ENCODE measurements at places on chromosomes 5 and 9. TPM values are rescaled to one million over a fixed set of nuclear protein-coding genes. Genes with fewer than 3 reads are reported as not detected.

DMRT3 gene
- total RNA-seq = not detected

RICTOR gene
- total RNA-seq = 71.2 TPM

SMIM33 gene
- total RNA-seq = under 0.01 TPM

SRD5A1 gene
- 10.2 TPM for total RNA-seq

KCNN2 gene
- total RNA-seq = 2.4 TPM

FOXD4L3 gene
- under 0.01 TPM for total RNA-seq

SPATA31A6 gene
- total RNA-seq = not detected

NME5 gene
- 9.1 TPM for total RNA-seq

GAPT gene
- total RNA-seq = not detected

OR1J2 gene
- not detected for total RNA-seq

SPATA31A3 gene
- not detected for total RNA-seq

SPINK13 gene
- total RNA-seq = not detected

ROR2 gene
- 0.36 TPM for total RNA-seq

SYK gene
- 8.0 TPM for total RNA-seq

SLC36A3 gene
- total RNA-seq = not detected

TERT gene
- not detected for total RNA-seq

SEMA5A gene
- total RNA-seq = 40.0 TPM

TMEM232 gene
- total RNA-seq = 3.3 TPM

HSPA5 gene
- total RNA-seq = 107 TPM

IRX1 gene
- total RNA-seq = 6.9 TPM

BTNL9 gene
- not detected for total RNA-seq

DDX4 gene
- total RNA-seq = not detected

IFNK gene
- total RNA-seq = not detected

THBS4 gene
- under 0.01 TPM for total RNA-seq

COL23A1 gene
- not detected for total RNA-seq

ECM2 gene
- 0.15 TPM for total RNA-seq

PARP8 gene
- 22.7 TPM for total RNA-seq

UBE2QL1 gene
- not detected for total RNA-seq

GABRA1 gene
- total RNA-seq = not detected

TAF11L10 gene
- not detected for total RNA-seq

PCDHGA10 gene
- 4.5 TPM for total RNA-seq

TAF11L5 gene
- total RNA-seq = not detected

ARL14EPL gene
- not detected for total RNA-seq

AK6 gene
- total RNA-seq = 32.7 TPM

ECSCR gene
- not detected for total RNA-seq

RNF44 gene
- 5.9 TPM for total RNA-seq

ARSI gene
- 31.6 TPM for total RNA-seq

IL3 gene
- not detected for total RNA-seq

IL4 gene
- not detected for total RNA-seq

AGXT2 gene
- total RNA-seq = not detected

IL5 gene
- total RNA-seq = not detected

PAEP gene
- total RNA-seq = 4.9 TPM

PCDHGB7 gene
- total RNA-seq = 3.8 TPM
